Stomach (tissue), 19 donors: ENCODE measurements at places on chromosomes 4 and X.

- no peak for DNase-seq
Measured at GRCh38 chr4:76930685-76931084, 18.9 kb upstream of the SEPTIN11 start.

DNA sequence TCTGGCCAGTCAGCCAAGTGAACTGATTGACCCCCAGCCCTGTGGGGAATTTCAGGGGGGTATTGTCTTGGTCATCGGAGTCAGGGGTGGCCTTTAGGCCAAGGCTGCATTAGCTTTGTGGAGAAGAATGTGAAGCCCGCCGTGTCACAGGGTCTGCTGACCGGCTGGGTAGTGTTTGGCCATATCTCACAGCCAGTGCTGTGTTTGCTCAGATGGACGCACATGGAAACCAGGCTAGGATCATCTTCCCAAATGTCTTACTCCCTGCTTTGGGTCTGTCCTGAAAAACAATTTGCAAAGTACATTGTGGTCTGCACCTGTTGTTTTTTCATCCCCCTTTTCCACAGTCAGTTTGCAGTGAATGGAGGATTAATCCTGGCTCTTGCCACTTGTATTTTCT, 13.0 kb downstream of the TMEM164 start:
- DNase-seq = no peak

DNA sequence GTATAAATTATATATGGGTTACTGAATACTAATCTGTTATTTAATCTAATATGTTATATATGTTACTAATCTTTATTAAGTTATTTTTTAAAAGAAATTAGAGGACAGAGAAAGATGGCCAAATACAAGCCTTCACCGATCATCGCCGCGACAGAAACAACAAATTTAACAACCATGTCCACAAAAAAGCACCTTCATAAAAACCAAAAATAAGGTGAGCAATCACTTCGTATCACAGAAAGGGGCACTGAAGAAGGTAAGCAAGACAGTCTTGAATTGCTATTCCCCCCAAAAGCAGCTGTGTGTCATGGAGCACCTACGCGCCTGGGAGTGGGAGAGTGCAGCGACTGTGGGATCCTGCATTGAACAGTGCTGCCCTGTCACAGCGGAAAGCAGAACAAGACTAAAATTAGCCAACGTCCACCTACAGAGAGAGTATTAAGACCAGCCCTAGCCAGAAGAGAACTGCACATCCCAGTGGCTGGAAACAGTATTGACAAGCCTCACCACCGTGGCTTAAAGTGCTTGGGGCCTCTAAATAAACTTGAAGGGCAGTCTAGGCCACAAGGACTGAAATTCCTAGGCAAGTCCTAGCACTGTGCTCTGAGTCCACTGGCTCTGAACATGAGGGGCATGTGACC, 38.5 kb downstream of the LRBA start:
- no peak for DNase-seq

DNA sequence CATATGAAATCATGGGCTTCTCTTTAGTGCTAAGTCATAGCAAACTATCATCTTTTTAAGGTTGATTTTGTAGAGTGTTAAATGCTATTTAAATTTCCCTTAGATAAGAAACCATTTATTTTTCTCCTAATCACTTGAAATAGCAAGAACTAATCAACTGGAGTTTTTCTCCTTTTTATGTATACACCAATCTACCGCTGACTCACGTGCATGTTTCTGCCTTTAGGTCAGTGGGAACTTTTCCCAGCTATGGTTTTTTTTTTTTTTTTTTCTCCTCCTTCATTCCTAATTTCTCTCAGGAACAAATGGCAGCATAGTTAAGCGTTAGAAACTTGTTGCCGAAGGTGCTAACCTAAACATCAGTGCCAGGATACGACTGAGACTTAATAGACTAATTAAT, 176.4 kb downstream of the BMPR1B start:
- no peak for DNase-seq

DNA sequence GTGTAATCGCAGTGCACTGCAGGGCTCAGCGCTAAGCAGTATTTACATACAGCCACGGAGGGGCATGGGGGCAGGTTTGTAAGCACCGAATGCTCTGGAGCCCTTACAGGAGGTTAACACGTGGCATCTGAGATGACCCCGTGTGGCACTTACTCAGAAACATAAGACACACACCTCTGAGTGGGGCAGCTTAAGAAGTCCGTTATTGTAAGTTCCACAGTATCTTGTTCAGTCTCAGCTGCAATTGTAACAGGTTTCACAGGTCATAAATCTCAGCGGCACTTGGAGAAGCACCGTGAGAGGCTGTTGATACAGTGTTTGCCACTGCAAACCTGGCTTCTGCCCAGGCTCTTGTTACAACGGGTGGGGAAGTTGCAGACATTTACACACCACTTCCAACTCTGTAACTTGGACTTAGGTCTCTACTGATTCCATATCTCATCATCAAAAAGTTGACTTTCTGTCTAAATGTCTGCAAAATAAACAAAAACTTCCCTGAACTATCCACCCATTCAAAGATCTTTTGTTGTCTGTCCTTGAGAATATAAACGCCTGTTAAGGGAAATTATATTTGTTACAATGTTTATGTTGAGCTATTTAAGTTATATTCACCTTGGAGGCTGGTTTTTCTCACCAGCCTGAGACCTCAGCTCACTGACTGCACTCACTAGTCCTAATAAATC, 10.3 kb downstream of the CPLX1 start:
- DNase-seq = peak; percentile 63
